ENCODE measurements at places on chromosomes 3 and 15.

DNA sequence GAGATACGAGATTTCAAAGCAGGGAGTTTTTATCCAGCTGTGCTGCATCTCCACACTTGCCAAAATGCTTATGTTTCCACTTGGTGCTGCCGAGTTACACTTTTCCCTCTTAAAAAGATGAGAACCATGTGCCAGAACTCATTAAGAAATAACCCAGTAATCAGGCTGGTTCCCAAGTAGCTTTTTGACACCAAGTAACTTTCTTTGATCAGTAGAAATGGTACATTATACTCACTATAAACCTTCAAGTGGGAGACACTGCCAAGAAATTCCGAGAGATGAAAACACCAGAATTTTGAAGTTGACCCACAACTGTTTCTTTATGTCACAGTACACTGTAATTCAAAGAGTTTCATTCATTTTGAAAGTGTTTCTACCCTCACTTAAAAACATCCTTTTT lies 164.6 kb upstream of the CCDC54 start:
- no peak for DNase-seq

- DNase-seq = no peak
Observed at GRCh38 chr3:25945366-25945765, 155.5 kb downstream of the OXSM start.

GRCh38 chr15:59115047-59115446 lies 10.1 kb downstream of the CCNB2 start:
- no peak for DNase-seq

- DNase-seq = no peak
Observed at GRCh38 chr3:140455521-140456214, 222.2 kb upstream of the TRIM42 start.

GRCh38 chr3:14511623-14512280 lies 28.4 kb downstream of the GRIP2 start:
- no peak for DNase-seq

- DNase-seq = no peak
Observed at GRCh38 chr15:37814847-37815515, 119.5 kb upstream of the TMCO5A start.

DNA sequence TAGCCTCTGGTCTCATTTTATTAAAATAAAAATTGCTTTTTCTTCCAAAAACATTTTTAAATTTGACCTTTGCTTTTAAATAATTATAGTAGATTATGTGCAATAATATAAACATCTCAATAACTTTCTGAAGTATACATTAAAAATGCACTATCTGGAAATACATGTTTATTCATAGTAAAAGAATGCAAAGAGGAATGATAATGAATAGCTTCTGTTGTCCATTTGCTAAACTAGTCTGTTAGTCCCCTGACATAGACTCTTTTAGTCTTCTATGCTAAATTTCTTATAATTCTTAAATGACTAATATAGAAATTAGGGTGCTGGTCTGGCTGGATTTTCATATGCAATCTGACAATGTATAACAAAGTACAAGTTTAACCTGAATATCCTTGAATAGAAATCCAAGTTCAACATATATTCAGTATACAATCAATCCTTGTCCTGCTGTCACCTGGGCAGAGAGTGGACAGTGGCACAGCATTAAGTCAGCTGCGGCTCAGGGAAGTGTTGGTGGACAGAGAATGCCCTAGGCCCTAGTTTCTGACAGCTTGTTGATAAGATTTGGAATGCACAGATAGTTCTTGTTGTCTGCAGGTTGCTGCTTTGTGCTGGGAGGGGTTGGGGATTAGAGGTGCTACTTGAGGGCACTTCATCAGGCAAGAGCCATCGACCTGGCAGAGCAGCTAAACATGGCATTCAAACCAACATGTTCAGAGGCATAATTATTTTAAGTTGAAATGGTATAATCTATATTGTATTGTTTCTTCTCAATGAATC lies 161.7 kb downstream of the MBNL1 start:
- no peak for DNase-seq

- DNase-seq = no peak
Observed at GRCh38 chr3:127967316-127967715, 52.3 kb downstream of the KBTBD12 start.

DNA sequence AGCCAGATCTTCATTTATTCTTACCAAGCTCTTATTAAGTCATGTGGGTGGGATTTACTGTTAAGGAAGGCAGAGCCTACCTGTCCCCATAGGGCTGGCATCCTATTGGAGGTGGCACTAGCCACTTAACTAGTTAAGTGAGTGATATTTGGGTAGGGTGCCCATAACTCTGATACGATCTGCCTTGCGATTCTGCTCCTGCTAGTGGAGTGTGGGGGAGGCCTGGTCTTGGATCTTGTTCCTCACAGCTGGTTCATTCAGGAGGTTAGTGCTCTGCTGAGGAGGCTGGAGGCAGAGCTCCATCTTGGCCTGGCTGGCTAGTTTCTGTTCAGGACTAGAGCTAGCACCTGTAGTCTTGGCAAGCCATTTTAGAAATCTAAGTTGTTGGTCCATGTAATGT lies 9.3 kb downstream of the BAHD1 start:
- no peak for DNase-seq

DNA sequence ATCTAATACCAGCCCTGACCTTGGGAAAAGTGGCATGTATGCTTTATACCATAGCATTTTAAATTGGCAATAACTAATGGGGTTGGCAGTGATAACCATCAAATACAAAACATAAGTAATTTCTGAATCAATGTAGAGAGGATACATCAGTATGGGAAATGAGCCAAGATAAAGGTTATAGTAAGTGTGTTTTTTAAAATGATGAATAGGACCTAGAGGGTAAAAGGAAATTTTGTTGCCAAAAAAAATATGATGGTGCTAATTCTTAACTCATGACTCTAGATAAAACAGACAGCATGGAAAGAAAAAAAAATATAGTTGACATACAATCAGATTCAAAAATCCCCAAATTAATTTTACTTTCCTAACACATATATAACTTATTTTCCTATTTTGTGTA lies 75.4 kb upstream of the ROBO1 start:
- DNase-seq = no peak

GRCh38 chr15:87439090-87439489 lies 817.4 kb downstream of the NTRK3 start:
- no peak for DNase-seq

GRCh38 chr3:69997631-69998307 lies 1.8 kb upstream of the SAMMSON start:
- DNase-seq = peak; percentile 27

GRCh38 chr3:13317596-13318320 lies 102.4 kb downstream of the NUP210 start:
- no peak for DNase-seq

- DNase-seq = peak; percentile 16
Observed at GRCh38 chr15:89299896-89300295, 34.7 kb downstream of the POLG start.

All from midbrain (tissue), 1 donor.